ENCODE measurements at places on chromosomes 1 and 21.

DNA sequence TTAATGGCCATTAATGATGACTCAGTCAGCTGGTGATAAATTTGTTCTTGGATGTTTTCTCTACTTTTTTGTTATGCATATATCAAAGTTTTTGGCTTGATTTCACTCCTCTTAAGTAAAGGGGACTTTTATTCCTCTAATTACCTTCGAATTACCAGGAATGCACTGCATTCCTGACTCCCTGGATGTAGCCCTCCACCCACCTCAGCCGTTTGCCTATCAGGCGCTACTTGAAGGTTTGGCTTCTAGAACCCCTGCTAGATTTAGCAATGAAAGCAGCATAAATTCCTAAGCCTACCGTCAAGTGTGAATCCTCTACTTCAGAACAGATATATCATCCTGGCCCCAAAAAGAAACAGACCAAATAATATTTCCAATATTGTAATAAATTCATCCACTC is 387.8 kb upstream of the ADGRL2 start:
- no peak overlapping the region for H3K4me3 ChIP-seq
- H3K27me3 ChIP-seq = no peaks in the 10 kb centered on the region
- H3K4me1 ChIP-seq = no peaks in the 10 kb centered on the region
- H3K36me3 ChIP-seq = no peaks in the 10 kb centered on the region
- H3K27ac ChIP-seq = no peak overlapping the region

DNA sequence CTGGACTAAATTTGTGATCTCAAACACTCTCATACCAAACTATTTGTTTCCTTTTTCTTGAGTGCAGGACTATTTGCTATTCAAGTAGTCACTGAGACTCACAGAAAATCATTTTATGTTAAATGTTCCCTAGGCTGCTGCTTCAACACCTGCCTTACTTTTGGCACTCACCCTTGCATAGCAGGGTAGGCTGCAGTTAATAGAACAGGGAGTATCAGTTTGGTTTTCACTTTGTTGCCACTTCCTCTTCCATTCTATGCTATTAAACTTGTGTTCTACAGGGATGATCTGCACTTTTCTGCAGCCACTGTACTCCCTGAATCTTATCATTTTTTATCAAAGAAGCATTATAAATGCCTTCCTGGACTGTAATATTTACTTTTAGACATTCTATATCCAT is 148.7 kb upstream of the PRMT6 start:
- no peaks in the 10 kb centered on the region for H3K36me3 ChIP-seq
- no peak for DNase-seq
- H3K4me3 ChIP-seq = no peak overlapping the region
- H3K4me1 ChIP-seq = no peaks in the 10 kb centered on the region

DNA sequence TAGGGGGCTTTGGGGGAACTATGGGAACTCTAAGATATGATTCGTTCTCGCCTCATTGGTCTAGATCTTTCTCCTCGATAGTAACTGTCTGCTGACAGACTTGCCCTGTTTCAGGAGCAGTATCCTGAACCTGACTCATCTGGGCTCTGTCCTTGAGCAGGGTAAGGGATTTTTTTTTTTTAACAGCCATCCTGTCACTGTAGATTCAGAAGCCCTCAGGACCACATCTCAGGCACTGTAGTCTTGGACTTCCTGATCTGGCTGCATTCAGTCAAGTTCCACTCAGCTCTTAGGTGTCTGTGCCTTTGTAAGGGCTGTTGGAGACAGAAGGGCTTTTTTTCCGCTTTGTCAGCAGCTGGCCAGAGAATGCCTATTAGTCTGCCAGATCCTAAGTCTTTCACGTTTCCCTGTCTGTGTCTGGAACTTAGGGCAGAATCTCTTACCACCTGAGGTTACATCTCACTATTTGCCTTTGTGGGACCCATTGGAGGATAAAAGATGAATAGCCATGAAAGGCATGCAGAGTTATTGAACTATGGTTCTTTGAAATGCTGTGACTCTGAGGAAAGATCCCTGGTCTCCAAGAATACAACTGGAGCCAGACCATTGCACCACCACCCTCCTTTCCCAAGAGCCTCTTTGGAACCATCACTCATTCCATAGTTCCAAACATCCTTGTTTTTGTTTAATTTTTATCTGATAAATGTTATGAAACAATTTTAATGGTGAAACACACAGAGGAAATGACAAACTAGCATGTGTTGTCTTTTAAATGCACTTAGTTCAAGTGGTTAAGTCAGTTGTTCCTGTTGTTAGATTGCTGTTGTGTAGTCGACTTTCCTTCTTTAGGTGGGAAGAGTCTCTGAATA is 49.7 kb upstream of the MACF1 start:
- H3K36me3 ChIP-seq = no peaks in the 10 kb centered on the region
- no peaks in the 10 kb centered on the region for H3K27me3 ChIP-seq
- peak; percentile 38 for DNase-seq
- H3K27ac ChIP-seq = peak overlapping the region; percentile 32
- peaks cover 18% of the 10 kb centered on the region for H3K4me1 ChIP-seq

- H3K27ac ChIP-seq = no peak overlapping the region
- H3K4me1 ChIP-seq = no peaks in the 10 kb centered on the region
- no peaks in the 10 kb centered on the region for H3K27me3 ChIP-seq
- no peaks in the 10 kb centered on the region for H3K36me3 ChIP-seq
- H3K4me3 ChIP-seq = no peak overlapping the region
Measured at GRCh38 chr1:112794654-112795239, 79.6 kb upstream of the PPM1J start.

DNA sequence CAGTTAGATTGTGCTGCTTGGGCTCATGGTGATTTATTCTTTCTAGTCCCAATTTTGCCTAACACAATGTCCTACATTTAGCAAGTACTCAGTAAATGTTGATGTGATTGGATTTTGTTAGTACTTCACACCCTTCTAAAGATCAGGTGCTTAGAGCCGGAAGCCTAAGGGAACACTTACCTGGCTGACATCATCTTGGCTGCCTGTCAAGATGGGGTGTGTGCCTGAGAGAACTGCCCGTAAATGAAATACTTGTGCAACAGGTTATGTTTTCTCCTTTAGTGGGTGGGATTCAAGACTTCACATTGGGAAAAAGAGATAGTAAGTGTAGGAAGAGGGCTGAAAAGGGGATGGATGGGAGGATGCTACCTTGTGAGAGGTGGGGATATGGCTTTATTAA is 75.5 kb upstream of the MACF1 start:
- no peak overlapping the region for H3K4me3 ChIP-seq
- peak overlapping the region; percentile 68 for H3K27ac ChIP-seq
- peak; percentile 93 for DNase-seq
- H3K36me3 ChIP-seq = no peaks in the 10 kb centered on the region

DNA sequence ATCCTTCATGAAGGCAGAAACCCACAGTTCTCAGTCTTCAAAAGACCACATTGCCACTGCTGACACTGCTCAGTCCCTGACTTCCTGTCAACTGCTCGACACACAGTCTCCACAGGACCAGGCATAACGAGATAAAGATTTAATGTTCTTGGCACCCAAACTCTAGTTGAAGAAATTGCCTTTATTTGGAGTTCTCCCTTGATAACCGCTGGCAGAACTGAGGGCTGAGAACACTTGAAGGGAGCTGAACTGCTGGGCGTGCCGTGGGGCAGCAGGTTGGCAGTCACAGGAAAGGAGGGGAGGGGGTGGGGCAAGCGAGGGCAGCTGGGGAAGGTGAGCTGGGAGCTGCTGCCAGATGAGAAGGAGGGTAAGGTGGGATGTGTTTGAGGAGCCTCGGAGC is 15.9 kb downstream of the HENMT1 start:
- no peak overlapping the region for H3K4me3 ChIP-seq
- no peak for DNase-seq
- no peaks in the 10 kb centered on the region for H3K36me3 ChIP-seq
- H3K27me3 ChIP-seq = no peaks in the 10 kb centered on the region

DNA sequence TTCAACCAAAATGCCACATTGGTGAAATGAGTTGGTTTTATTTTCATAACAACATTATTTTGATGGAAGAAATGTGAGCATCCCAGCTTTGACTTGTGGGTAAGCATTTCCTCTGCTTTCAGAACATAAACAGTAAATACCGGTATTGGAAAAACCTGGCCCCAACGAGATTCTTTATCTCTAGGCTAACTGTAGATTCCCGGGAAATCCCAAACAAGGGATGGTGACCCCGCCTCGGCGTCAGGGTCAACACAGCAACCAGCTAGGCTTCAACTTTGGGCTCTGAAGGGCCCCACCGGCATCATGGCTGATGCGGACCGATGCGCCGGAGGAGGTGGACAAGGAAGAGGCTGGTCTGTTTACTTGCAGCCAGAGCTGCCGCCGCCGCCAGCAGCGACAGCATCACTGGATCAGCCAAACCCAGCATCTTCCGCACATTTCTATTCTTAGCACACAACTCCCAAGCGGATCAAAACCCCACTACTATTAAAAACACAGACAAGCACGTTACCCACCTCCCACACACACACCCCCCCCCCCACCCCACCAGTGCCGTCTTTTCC is 1.1 kb downstream of the AKT3 start:
- no peaks in the 10 kb centered on the region for H3K27me3 ChIP-seq
- H3K4me3 ChIP-seq = peak overlapping the region; percentile 89
- H3K36me3 ChIP-seq = no peaks in the 10 kb centered on the region
- peak overlapping the region; percentile 99 for H3K27ac ChIP-seq
- H3K4me1 ChIP-seq = no peaks in the 10 kb centered on the region
